ENCODE measurements at places on chromosomes 4 and X.

DNA sequence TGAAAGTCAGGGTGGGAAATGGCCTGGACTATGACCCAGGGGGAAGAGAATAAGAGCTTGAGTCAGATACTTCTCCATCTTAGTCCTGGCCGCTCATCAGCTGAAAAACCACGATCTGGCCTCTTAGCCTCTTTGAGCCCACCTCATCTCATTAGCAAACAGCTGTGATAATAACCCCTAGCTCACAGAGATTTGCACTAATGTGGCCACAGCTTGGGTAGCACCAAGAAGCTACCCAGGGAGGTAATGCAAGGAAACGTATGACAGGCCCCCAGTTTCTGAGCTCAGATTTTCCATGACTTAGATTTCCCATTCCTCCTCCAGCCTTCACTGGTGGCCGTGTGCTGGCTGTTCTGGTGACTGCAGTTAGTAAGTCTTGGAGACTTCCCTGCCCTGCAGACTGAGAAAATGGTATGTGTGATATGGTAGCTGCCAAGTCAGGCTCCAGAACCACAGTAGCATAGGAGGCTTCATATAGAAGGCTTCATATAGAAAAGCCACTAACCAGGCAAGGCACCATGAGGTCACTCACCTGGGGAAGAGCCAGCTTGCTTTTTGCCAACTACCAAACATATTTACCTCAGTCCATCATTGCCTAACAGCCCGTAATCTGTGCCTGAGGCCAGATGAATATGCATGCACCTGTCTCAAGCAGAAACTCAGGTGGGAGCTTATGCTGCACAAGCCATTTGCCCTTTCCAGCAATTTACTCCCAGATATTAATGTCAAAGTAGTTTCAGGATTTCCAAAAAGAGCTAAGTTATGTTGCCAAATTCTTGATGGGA lies 51.4 kb upstream of the GABRE start:
- no peak for DNase-seq

DNA sequence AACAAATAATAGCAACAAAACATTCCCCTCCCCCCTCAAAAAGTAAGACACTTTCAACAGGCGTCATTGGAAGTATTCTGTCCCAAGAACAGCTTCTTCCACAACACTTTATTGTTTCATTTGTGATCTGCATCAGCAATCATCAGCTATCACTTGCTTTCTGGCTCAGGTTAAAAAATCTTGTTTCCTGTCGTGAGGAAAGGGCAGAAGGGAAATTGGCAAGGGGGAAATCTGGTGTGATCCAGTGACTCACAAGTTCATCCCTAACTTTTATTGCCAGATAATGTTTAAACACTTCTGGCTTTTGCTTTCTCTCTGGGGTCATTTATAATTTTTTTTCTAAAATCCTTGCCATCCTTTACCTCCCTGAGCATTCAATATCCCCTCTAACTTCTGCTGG lies 247.4 kb upstream of the GIMD1 start:
- DNase-seq: no peak

DNA sequence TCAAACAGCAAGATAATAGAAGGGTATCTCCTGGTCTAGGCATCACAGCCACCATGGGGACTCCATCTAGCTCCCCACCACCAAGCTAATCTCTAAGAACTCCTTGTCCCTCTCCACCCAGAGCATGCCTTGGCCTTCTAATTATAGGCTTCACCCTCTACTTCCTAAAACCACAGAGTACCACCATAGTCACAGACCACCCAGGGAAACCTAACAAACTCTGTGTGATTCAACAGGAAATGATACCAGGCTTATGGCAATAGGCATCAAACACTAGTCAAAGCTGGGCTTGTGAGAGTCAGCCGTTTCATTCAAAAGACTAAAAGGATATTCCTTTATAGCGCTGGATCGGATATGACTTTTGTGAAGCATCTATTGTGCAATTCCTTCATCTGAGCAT lies 91.5 kb upstream of the NALF2 start:
- no peak for DNase-seq

DNA sequence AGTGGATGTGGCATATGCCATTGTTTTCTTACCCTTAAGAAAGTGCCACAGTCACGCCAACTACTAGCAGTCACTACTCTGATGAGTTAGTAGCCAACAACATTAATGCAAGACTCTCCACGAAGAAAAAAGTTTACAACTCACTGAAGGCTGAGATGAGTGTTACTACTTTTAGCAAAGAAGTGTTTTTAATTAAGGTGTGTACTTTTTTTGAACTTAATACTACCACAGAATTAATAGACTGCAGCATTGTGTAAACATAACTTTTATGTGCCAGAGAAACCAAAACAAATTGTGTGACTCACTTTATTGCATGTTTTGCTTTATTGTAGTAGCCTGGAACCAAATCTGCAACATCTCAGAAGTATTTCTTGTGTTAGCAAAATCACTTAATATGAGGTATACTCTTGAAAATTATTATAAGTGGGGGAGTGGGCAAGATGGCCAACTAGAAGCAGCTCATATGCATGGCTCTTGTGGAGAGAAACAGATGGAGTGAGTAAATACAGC lies 2.2 kb upstream of the UGT2B4 start:
- no peak for DNase-seq

- DNase-seq: no peak
These were observed 363.3 kb downstream of the NAF1 start for GRCh38 chr4:162803378-162803777.

- peak; percentile 73 for DNase-seq
These were observed at the start of gene MAGEB1 for GRCh38 chrX:30246769-30247489. MAGEB1 (plus strand) TSS chrX:30247146; CDS start chrX:30250494, 3,348 bp downstream.

DNA sequence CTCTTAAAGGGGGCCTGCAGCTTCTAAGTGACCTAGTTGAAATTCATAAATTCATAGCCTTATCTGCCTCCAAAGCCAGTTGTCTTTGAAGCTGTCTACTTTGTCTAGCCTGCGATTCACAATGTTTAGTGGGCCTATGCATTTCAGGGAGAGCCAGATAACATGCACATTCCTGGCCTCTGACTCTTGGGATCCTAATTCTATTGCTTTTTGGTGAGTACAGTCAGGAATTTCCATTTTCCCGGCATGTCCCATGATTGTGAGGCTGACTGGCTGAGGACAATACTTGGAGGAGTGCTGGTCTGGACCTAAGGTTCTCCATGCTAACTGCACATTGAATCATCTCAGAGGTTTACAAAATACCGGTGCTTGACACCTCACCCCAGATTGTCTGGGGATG lies 155.0 kb downstream of the MSL3 start:
- DNase-seq: peak; percentile 36

DNA sequence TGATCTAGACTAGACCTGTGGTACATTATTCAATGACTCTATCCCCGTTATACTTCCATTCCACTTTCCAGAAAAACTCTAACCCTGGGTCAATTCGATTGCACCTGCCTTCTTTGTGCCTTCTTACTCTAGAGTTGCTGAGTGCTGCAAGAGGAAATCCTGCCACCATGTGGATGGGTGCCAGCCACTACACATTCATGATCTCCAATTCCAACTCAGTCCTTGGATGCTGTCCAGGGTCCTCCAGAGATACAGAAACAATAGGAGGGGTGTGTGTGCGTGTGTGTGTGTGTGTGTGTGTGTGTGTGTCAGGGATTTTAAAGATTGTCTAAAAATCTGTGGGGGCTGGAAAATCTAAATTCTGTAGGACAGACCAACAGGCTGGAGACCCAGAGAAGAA lies 42.9 kb upstream of the INTS6L start:
- peak; percentile 85 for DNase-seq

- no peak for DNase-seq
These were observed 22.6 kb downstream of the RASSF6 start for GRCh38 chr4:73597594-73597993.

DNA sequence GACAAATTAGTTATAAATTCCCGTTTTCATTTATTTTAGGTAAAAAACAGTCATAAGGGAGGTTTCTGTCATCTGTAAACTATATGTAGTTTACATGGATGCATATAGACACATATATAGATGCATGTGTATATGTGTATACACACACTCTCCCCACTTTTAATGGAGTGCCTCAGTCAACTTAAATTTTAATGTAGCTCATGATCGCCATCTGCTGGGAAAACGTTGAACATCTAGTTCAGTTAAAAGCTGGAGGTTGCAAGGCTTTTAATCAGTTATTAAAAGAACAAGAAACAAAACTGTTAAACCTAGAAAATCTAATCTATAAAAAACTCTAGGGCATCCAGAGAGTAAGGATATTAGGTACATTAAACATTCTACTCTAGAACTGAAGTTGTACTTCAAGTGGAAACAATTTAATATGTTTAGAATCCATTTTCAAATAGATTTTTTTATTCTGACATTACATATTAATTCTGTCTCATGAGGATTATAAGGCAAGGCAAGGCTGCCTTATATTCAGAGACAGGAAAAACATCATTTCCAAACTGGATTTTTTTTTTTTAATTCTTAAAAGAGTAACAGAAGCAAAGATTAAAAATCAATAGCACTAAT lies 122.6 kb downstream of the SHISA3 start:
- DNase-seq: no peak

GRCh38 chr4:79178760-79179159 lies 147.1 kb downstream of the NAA11 start:
- no peak for DNase-seq
